ENCODE measurements at places on chromosomes 12 and 14.

- DNase-seq: no peak
Measured at GRCh38 chr12:15800278-15800677, 11.1 kb upstream of the EPS8 start.

DNA sequence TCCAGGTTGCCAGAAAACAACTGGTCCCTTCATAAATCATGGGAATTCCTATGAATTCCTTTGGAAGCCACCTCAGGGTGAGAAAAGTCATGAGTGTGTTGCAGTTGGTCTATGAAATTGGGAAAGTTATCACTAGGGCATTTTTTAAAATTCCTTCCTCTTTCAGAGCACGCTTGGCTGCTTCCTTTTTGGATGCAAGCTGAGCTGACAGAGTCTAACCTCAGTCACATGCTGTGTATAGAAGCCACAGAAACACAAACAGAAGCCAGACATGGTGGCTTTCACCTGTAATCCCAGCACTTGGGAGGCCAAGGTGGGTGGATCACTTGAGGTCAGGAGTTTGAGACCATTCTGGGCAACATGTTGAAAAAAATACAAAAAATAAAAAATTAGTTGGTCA, 21.7 kb upstream of the HELB start:
- DNase-seq: no peak

DNA sequence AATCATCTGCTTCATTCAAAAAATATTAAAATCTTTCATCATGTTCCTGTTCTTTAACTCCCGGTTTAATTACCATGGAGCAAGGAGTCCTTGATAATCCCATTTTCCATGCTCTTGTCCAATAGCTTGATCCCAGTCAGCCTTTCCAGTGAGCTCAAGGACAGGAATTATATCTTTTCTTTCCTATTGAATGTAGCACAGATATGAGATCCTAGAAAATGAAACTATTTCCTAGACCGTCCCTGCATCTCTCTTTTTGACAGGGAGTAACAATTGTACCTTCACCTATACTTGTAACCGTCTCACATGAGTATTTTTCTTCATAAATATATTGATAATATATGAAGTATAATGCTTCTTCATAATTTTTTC, 35.6 kb downstream of the PIK3C2G start:
- DNase-seq: no peak

- peak; percentile 68 for DNase-seq
Measured at GRCh38 chr14:22886500-22887259, 3.7 kb downstream of the REM2 start.

GRCh38 chr14:74141703-74142102, 56.9 kb downstream of the LIN52 start:
- no peak for DNase-seq

DNA sequence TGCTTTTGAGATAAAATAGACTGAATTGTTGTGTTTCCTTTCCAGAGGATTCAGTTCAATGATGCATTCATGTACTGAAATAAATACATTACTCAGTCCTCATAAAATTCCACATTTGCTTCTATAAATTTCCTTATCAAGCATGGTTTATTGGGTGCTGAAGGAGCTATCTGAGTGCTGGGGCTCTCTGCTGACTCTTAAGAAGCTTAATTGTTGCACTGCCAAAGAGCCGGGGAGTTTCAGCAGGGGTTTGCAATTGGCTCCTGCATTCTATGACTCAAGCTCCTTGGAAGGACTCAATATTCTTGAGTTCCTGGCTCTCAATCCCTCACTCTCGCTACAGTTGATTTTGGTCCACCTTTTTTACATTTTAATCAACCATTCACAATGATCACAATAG, 69.8 kb upstream of the PYGL start:
- DNase-seq: no peak

- DNase-seq: no peak
Measured at GRCh38 chr14:105971593-105972500, 445.5 kb downstream of the TMEM121 start.

DNA sequence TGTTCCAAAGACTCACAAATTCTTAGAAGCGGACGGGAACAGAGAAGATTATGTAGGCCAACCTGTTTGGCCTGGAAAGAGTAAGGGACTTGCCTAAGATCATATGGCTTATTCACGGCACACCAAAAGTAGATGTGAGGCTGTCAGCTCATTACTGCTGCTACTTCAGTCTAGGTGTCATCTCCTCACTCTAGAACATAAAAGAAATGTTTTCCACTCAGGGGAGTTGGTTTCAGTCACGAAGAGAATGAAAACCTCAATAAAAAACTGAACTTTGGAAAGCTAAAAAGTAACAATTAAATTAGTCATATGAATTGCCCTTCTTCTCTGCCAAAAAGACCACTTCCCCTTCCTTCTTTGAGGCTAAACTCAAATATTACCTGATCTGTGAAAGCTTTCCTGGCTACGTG, 658 bp upstream of the CEP128 start:
- DNase-seq: no peak

DNA sequence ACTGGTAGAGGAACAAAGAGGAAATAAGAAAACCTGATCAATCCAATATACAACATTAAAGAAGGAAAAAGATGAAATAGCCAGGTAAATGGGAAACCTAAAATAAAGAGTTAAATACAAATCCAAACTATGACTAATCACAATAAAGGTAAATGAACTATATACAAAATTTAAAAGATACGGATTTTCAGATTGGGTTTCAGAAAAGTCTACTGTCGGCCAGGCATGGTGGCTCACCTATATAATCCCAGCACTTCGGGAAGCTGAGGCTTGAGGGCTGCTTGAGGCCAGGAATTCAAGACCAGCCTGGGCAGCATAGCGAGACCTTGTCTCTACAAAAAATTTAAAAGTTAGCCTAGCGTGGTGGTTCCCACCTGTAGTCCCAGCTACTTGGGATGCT, 39.9 kb upstream of the CHGA start:
- no peak for DNase-seq

- DNase-seq: no peak
Measured at GRCh38 chr12:113422886-113423669, 898 bp downstream of the SDSL start.

- no peak for DNase-seq
Measured at GRCh38 chr14:101525640-101526527, 35.4 kb upstream of the DIO3 start.

GRCh38 chr12:110091136-110091711, 32.9 kb upstream of the IFT81 start:
- DNase-seq: no peak

DNA sequence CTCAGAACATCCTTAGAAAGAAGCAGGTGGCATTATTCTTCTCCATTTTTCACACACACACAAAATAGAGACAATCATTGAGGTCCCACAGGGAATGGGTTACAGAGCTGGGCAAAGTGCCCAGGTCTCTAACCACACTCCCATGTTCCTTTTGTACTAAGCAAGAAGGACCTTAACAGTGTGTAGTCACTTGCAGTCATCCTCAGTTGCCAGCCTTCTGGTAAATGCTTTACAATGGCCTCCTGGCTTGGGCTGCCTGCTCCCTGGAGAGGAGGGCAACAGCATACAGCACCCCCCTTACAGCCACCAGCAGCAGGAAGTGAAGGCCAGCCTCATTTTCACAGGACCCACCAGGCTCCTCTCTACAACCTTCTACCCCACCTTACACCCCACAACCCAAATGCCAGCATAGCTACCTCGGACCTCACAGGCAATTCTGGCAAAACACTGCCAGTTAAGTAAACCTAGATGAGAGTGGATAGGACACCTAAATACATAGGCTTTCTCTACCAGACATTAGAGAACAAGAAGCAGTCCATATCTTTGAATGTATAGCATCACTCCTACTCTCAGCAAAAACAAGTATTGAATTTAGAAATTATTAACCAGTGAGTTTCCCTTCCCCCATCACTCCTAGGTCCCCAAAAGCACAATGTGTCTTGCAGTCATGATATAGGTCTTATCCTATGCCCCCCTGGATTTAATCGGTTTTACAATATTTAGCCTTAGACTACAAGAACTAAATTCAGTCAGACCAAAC, 88.1 kb downstream of the PPP2R5E start:
- DNase-seq: no peak

- DNase-seq: no peak
Measured at GRCh38 chr12:1185460-1186182, 194.6 kb downstream of the ERC1 start.

- DNase-seq: no peak
Measured at GRCh38 chr12:30015631-30016337, 232.0 kb upstream of the TMTC1 start.

DNA sequence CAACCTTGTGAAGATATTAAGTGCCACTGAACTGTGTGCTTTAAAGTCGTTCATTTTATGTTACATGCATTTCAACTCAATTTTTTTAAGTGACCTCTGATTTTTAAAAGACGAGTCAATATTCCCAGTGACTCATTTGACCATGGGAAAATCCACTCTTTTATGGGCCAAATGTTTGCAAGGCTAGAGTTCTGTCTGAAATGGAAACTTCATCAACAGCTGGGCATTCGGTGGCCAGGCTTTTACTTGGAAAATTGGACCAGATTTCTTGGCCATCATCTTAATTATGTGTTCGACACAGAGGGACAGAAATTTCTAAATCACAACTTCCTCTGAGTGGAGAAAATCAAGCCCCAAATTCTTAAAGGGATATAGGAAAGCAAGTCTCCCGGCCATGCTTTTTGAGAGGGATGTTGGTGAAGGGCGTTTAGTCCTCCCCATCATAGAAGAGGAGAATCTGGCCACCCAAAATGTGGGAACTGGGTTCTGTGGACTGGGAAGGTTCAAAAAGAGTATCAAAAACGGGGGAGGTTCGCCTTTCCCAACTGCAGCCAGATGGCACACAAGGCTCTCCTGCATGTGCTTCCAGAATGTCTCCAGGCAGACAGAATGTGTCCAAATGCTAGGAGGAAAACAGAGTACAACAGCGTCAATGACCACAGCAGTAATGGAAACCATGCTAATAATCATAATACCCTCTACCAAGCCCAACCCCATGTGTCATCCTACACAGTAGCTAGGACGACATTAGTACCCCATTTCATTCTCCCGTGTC, 40.9 kb upstream of the FZD10 start:
- DNase-seq: no peak

DNA sequence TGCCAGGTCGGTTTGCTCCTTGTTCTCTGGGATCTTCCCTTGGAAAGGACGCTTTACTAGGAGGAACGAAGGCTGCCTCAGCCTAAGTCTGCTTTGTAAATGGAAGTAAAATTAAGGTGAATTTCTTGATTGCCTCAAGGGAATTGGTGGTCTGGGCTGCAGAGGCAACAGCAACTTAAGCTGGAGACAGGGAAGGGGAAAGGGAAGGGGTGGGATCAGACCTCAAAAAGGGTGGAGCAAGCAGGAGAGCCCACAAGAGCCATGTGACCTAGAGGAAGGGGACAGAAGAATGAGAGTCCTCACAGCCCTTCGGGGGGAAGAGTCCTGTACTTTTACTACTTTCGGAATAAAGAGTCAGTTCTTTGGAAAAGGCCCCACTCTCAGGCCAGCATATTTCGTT, 147.9 kb downstream of the PPM1H start:
- DNase-seq: no peak
